Astrocyte (in vitro differentiated cells and primary cell): ENCODE measurements at places on chromosomes 16 and 17.

DNA sequence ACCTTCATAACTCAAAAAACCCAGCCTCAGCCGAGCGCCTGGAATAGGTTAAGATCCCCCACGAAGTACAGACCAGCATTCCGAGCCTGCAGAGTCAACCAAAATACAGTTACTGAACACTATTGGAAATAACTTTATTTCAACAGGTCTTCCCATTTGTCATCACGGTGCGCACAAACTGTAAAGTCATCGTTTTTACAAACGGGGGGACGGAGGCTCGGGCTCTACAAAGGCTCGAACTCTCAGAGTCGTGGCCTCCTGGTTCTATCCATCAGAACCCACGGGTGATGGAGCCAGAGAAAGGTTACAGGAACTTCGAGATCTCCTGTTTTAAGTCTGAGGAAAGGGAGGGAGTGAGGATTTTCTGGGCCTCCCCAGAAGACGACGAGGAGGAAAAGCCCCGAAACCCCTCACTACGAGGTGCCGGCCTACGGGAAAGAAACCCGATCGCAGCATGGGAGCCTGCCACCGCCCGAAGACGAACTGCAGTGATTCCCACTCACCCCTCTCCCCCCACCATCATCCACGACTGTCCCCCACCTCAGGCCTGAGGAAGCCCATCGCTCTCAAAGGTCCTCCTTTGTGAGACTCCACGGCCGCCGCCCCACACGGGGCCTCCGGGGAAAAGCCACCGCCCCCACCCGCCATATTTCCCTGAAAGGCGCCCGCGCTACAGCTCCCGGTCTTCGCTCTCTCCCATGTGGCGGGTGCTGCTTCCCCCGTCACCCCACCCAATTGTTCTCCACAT lies 917 bp downstream of the YWHAE start:
- H3K27me3 ChIP-seq = no peaks in the 10 kb centered on the region
- no peak for DNase-seq
- H3K36me3 ChIP-seq = no peaks in the 10 kb centered on the region
- peaks cover 15% of the 10 kb centered on the region for H3K4me1 ChIP-seq
- H3K27ac ChIP-seq = peak overlapping the region; percentile 100
- peak overlapping the region; percentile 100 for H3K4me3 ChIP-seq

DNA sequence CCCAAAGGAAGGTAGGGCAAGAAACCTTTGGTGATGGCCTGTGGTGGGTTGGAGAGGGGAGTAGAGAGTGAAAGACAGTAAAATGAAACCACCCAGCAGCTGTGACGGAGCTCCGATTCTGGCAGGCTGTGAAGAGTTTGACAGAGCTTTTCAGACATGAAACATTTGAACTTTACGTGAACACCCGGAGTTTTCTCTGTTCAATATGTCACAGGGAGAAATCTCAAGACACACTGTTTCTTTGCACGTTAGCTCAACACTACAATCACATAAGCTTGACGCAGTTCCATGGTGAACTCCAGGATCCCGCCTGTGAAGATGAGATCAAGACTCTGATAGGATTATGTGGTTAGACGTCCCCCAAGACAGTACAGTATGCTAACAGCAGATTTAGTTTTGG lies 79.6 kb upstream of the CDH11 start:
- no peaks in the 10 kb centered on the region for H3K4me1 ChIP-seq
- no peak overlapping the region for H3K27ac ChIP-seq
- no peaks in the 10 kb centered on the region for H3K36me3 ChIP-seq
- H3K27me3 ChIP-seq = no peaks in the 10 kb centered on the region
- DNase-seq = no peak
- H3K4me3 ChIP-seq = no peak overlapping the region

- no peaks in the 10 kb centered on the region for H3K36me3 ChIP-seq
- H3K27me3 ChIP-seq = no peaks in the 10 kb centered on the region
- no peak for DNase-seq
- H3K4me3 ChIP-seq = no peak overlapping the region
- H3K4me1 ChIP-seq = no peaks in the 10 kb centered on the region
- no peak overlapping the region for H3K27ac ChIP-seq
Measured at GRCh38 chr17:13400491-13400890, 201.2 kb downstream of the HS3ST3A1 start.

GRCh38 chr17:63270610-63271009 lies 175.5 kb downstream of the CYB561 start:
- DNase-seq = no peak
- H3K4me1 ChIP-seq = peaks cover 15% of the 10 kb centered on the region
- H3K36me3 ChIP-seq = peaks cover 20% of the 10 kb centered on the region
- H3K4me3 ChIP-seq = no peak overlapping the region
- H3K27me3 ChIP-seq = no peaks in the 10 kb centered on the region
- H3K27ac ChIP-seq = no peak overlapping the region

DNA sequence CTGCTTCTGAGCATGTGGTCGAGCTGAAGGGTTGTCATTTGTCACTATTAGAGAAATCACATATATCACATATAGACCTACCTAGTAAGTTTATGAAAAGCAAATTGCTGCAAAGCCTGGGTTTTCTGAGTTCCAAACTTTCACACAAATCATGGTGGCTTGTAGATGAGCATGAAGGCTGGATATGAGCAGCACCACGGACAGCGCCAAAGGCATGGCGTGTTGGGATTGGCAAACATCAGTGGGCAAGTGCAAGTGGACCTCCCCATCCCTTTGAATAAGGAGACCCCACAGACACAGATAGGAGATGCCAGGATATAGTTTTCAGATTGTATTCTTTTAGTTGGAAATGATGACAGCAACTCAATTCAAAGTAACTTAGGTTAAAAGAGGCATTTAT lies 77.6 kb upstream of the CACNG3 start:
- H3K4me1 ChIP-seq = no peaks in the 10 kb centered on the region
- no peaks in the 10 kb centered on the region for H3K27me3 ChIP-seq
- no peak overlapping the region for H3K27ac ChIP-seq
- H3K4me3 ChIP-seq = no peak overlapping the region

DNA sequence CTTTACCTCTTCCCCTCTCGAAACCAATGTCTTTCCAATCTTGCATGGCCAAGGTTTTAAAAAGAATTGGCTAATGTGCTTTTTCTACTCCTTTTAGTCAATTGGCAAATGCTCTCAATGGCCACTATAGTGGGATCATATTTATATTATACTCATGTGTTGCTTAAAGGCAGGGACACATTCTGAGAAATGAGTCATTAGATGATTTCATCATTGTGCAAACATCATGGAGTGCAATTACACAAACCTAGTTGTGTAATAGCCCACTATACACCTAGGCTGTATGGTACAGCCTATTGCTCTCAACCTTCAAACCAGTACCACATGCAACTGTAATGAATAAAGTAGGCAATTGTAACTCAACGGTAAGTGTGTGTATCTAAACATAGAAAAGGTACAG lies 180.9 kb downstream of the HS3ST3A1 start:
- DNase-seq = peak; percentile 78
- H3K27ac ChIP-seq = no peak overlapping the region

- DNase-seq = peak; percentile 13
- no peaks in the 10 kb centered on the region for H3K4me1 ChIP-seq
- H3K36me3 ChIP-seq = no peaks in the 10 kb centered on the region
- no peak overlapping the region for H3K27ac ChIP-seq
Measured at GRCh38 chr16:49932946-49933345, 77.0 kb upstream of the ZNF423 start.
